ENCODE measurements at places on chromosomes 2 and 18. TPM values are rescaled to one million over a fixed set of nuclear protein-coding genes. Genes with fewer than 3 reads are reported as not detected.

DNA sequence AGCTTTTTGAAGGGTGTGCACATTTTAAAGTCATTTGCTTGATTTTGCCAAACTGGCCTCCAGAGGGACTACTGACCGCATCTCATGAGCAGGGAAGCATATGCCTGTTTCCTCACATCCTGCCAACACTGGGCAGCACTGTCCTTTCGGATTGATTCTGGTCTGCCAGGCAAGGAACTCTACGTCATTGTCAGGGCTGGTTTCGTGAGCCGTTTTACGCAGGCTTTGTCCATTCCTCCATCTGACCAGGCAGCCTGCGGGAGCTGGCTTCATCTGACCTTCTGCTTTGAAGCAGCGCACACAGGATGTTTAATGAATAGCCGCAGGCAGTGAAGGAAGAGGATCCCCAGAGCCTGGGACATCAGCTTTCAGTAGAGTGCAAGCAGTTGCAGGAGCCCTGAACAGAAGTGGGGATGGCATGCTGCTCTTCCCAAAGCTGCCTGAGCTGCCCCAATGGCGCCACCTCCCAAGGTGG is 46.3 kb upstream of the SEMA4C start:
- peaks cover 7% of the 10 kb centered on the region for H3K36me3 ChIP-seq
- no peak overlapping the region for H3K27ac ChIP-seq
- no peak for DNase-seq
- H3K4me3 ChIP-seq: no peak overlapping the region
- H3K4me1 ChIP-seq: peaks cover 50% of the 10 kb centered on the region

- H3K27ac ChIP-seq: no peak overlapping the region
- DNase-seq: no peak
- no peaks in the 10 kb centered on the region for H3K27me3 ChIP-seq
- no peaks in the 10 kb centered on the region for H3K36me3 ChIP-seq
Observed at GRCh38 chr18:70496353-70497294, 207.8 kb downstream of the SOCS6 start.

DNA sequence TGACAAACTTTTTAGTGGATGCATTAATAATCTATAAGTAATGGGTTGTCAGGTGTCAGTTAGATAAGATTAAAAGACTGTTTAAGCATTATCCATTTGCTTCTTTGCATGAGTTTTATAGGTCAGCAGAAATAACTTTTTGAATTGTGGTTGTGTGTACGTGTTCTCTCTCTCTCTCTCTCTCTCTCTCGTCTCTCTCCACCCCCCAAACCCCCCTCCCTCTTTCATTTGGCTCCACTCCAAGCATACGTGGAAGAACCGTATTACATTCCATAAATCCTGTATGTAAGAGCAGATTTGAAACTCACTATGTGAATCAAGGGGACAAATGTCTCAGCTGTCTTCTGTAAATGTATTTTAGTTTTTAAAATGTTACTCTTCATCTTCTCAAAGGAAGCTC is 120.2 kb downstream of the MEIS1 start:
- H3K27ac ChIP-seq: no peak overlapping the region
- no peaks in the 10 kb centered on the region for H3K27me3 ChIP-seq
- no peaks in the 10 kb centered on the region for H3K4me1 ChIP-seq

RAX gene
- total RNA-seq: 0.17 TPM

Measured in activated CD4-positive, alpha-beta memory T cell treated with anti-CD3 and anti-CD28 coated beads for 36 hours (primary cell).